ENCODE measurements at places on chromosomes 1 and 21.
A peak's percentile ranks its signal among the peaks of the same experiment; 100 is the strongest.

DNA sequence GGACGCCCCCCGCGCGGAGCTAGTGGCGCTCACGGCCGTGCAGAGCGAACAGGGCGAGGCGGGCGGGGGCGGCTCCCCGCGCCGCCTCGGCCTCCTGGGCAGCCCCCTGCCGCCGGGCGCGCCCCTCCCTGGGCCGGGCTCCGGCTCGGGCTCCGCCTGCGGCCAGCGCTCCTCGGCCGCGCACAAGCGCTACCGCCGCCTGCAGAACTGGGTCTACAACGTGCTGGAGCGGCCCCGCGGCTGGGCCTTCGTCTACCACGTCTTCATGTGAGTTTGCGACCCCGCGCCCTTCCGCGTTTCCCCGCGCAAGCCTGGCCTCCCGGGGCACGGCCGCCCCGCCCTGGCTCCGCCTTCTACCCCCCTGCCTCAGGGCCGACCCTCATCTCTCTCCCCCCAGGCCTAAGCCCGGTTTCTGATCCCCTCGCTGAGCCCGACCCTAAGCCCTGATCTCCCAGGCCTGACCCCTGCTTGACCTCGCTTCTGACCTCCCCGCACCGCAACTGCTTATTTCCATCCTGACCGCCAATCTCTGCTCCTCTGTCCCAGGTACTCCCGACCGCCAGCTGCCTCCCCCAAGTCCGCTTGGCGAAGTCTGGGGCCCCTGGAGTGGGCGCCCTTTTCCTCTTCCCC, 669 bp downstream of the KCNQ4 start:
- no peak for DNase-seq

DNA sequence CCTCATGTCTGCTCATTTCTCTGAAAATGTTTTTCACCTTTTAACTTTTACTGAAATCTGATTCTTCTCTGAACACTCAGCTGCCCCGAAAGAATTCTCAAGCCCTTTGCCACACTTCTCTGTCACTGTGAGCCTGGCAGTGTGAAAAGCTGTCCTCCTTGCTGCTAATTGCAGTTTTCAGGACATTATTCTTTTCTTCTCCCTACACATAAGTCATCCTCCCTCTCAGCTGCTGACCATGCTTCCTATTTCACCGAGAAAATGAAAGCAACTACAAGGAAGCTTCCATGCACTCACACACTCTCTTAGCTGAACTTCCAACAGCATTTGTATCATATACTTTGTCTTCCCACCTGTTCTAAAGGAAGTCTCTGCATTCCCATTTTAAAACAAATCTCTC, 15.8 kb downstream of the OLFM3 start:
- no peak for DNase-seq

DNA sequence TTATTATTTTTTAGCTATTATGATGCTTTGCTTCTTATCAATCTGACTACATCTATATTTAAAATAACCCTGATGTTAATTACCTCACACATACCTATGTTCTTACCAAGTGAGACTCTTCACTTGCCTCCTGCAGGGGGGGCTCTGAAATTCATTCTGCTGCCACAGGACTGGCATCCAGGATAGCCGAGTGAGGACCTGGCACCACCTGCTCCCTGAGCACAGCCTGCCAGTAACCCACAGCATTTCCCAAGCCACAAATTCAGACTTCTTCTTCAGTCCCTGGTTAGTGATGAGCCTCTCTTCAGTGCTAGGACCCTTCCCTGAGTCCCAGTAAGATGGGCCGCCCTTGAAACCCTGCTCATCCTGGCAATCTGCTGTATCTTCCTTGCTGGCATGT, 296.5 kb upstream of the PLXNA2 start:
- DNase-seq, result no peak

GRCh38 chr1:166814611-166815010, 24.7 kb upstream of the POGK start:
- DNase-seq, result peak; percentile 85

GRCh38 chr1:243723050-243723449, 127.0 kb downstream of the AKT3 start:
- DNase-seq, result no peak

DNA sequence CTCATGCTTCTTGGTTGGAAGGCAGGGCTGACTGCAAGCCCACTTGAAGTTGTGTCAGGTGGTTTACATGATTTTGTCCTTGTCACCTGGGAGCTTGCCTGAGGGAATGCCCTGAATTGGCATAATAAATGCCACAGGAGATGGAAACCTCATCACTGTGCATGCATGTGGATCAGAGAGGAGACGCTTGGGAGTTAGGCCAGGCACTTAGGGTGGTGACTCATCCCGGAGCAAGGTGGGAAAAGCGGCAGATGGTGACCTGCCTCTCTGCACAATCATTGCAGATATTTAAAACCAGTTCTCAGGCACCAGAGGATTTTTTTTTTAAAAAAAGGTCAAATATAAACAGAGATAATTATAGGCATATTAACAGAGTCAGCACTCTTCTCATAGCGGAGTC, 202.2 kb upstream of the KIAA0040 start:
- no peak for DNase-seq

DNA sequence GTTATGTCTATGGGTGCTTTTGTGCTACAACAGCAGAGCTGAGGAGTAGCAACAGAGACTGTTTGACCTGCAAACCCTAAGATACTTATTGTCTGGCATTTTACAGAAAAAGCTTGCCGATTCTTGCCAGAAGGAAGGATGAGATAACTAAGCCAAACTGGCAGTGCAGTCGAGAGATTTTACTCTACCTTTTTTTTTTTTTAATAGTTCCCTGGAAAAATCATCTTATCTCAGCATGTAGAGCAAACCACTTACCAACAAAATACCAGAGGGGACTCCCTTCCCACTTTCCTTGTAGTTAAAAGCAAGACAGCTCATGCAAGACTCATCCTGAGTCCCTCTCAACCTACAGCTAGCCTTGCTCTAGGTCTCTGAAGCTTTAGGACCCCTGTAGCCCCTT, 132.9 kb downstream of the SYT2 start:
- DNase-seq, result no peak

GRCh38 chr1:236963920-236964319, 40.3 kb downstream of the MT1HL1 start:
- DNase-seq, result no peak

GRCh38 chr1:41514381-41514780, 29.9 kb upstream of the EDN2 start:
- no peak for DNase-seq

GRCh38 chr1:22861764-22862440, 110.8 kb downstream of the LACTBL1 start:
- DNase-seq, result no peak

GRCh38 chr1:195851804-195852203, 756.4 kb downstream of the KCNT2 start:
- no peak for DNase-seq

DNA sequence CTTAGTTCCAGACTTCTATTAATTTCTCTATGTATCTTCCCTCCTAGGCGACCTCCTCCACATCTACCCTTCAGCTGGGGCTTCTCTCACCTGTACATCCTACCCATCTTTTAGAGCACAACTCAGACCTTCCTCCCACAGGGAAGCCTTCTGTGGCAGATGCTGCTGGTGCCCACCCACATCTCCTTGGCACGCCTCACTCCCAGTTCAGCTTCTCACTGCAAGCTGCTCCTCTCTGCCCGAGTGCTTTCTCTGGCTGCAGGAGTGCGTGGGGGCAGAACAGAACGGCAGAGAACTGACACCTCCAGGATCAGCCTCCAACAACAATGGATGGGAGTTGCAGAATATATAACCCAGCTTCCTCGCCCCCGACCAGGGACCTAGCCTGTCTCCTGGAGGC, 36.5 kb downstream of the ZBTB18 start:
- DNase-seq, result no peak

DNA sequence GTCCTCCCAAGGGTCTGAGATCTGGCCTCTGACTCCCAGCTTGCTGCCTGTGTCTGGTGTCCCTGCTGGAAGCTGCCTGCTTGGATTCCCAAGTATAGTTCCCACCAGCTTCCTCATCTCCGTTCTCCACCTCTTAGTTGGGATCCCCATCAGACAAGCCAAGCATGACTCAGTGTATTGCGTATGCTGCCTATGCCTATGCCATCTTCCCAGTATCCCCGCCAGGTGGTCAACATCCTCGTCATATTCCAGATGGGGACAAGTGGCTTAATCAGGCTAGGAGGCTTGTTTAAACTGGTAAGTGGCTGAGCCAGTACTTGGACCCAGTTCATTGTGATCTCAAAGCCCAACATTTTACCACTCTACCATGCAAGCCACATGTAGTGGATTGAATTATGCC, 204.4 kb downstream of the GRIK3 start:
- no peak for DNase-seq

Data from retinal pigment epithelial cell (primary cell).